ENCODE measurements at places on chromosomes 4 and X.
A peak's percentile ranks its signal among the peaks of the same experiment; 100 is the strongest.

DNA sequence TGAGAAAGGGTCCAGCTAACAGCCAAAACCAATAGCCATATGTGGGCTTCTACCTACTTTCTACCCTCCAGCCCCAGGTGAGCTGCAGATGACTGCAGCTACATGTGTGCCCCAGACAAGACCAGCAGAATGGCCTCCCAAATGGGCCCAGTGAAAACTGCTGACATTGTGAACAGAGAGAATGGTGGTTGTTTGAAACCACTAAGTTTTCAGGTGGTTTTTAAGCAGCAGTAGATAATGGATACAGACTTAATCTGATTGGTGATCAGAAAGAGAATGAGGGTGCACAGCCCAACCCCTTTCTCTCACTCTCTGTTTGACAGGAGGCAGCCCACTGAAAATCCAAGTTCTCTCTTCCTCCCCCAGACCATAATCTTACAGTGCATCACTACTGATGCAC is 42.5 kb upstream of the BBS12 start:
- no peak for DNase-seq

DNA sequence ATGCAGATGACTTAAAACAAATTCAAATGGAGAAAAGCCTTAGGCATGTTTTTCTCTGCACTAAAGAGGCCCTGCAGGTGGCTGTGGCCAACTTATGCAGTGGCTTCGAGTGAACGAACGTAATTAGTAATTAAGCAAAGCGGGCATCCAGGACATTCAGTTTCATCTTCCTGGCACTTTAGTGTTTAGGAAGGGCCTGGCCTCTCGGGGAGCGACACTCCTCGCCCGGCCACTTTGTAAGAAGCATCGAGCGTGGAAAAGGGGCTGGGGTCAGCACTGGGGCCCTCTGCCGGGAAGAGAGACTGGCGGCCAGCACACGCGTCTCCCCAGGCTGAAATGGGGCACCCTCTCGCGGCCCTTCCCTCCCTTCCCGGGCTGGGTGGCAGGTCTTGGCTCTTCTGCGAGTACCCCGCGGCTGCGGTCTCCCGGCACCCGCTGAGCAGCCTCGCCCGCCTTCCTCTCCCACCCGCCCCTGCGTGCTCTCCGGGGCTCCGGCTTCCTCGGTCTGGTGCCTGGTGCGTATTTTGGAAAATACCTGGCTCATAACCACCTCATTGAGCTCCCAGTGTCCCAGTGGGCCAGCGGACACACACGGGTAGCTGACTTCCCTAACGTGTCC is 677 bp upstream of the CYP4V2 start:
- no peak for DNase-seq

GRCh38 chr4:24211856-24212255 is 322.0 kb upstream of the PPARGC1A start:
- no peak for DNase-seq

GRCh38 chr4:47109379-47109778 is 78.0 kb downstream of the GABRB1 start:
- no peak for DNase-seq

- no peak for DNase-seq
Observed at GRCh38 chr4:108109997-108110416, 58.7 kb downstream of the LEF1 start.

GRCh38 chrX:122835886-122836285 is 348.2 kb upstream of the GRIA3 start:
- no peak for DNase-seq

- peak; percentile 48 for DNase-seq
Observed at GRCh38 chr4:74109116-74109869, 10.3 kb upstream of the CXCL2 start.

DNA sequence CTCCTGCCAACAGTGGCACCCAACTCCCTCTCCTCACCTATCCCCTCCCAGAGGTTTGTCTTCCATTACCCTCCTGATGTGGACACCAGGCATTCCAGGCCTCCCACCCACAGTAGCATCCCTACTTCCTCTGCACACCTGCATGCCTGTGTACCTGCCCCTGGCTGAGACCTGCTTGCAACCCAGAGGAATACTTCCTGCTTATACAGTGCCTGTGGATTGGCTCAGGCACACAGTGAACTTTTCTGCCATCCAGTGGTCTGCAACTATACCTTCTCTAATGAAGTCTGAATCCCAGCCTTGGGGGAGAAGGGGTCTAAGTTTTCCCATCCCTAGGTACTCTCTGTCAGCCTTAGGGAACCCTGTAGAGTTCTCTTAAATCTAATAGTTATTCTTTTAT is 169.9 kb downstream of the IQCM start:
- no peak for DNase-seq

- DNase-seq, result no peak
Observed at GRCh38 chr4:140790765-140791164, 34.6 kb upstream of the TBC1D9 start.

DNA sequence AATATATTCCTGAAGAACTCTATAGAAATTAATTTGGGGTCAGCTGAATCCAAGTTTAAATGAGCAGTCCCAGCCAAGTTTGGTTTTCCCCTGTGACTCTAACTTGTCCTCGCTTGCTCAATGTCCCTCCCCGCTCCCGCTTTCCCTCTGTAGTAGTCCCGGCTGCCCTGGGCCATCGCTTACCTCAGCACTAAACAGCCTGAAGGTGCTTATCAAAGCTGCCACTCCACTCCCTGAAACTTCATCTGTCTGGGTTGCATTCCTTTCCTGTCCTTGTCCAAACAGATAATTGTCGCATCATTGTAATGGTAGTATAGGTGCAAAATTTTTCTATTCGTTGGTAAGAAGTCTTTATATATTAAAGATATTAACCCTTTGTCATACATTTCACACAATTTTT is 12.8 kb downstream of the SLC25A43 start:
- no peak for DNase-seq

DNA sequence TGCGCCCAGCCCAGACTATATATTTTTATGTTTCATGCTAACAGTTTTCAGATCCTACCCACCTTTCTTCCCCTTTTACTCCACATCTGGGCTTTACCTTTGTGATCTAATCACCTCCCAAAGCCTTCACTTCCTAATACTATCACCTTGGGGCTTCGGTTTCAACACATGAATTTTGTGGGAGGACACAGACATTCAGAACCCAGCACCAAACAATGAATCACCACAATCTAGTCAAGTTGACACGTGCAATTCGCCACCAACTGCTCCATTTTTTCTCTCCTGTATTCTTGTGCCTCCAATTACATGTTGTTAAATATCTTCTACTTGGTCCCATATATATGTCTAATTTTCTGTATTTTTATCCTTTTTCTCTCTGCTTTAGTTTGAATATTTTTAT is 41.8 kb upstream of the STX18 start:
- no peak for DNase-seq

DNA sequence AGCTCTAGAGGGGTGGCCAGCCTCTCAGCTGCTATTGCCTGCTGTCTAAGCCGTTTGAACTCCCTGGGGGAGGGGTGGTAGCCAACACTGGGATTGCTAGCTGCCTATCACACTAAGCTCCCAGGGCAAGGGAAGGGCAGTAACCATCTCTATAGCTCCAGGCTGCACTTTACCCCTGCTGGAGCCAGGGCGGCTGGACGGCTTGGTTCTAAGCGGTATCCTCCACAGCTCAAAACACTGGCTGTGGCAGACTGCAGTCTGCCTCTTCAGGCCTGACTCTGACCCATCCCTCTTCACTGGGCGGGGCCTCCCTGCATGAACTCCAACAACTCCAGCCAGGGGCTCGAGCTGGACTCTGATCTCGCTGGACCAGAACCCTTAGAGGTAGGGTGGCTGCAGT is 55.3 kb upstream of the GNRHR start:
- DNase-seq, result peak; percentile 72

DNA sequence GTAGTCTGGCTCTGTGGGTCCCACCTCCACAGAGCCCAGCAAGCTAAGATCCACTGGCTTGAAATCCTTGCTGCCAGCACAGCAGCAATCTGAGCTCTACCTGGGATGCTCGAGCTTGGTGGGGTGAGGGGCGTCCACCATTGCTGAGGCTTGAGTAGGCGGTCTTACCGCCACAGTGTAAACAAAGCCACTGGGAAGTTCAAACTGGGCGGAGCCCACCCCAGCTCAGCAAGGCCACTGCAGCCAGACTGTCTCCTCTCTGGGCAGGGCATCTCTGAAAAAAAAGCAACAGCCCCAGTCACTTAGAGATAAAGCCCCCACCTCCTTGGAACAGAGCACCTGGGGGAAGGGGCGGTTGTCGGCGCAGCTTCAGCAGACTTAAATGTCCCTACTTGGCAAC is 243.2 kb upstream of the POF1B start:
- no peak for DNase-seq

DNA sequence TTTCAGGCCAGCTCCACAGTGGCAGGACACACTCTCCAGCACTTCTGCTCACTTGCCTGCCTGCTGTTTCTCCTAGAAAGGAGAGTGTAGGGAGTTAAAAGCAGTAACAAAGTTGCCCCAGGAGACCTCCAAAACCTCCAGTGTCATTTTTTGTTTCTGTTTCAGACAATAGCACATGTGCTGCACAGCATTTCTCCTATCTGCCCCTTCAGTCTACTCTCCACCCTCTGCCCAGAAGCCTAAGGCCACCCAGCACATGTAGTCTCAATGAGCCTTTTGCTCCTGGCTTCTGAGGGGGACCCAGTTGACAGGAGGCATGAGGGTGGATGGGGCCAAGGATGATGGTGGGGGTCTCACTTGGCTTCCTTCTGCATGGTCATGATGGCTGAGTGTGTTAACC is 329.6 kb upstream of the CLNK start:
- no peak for DNase-seq

DNA sequence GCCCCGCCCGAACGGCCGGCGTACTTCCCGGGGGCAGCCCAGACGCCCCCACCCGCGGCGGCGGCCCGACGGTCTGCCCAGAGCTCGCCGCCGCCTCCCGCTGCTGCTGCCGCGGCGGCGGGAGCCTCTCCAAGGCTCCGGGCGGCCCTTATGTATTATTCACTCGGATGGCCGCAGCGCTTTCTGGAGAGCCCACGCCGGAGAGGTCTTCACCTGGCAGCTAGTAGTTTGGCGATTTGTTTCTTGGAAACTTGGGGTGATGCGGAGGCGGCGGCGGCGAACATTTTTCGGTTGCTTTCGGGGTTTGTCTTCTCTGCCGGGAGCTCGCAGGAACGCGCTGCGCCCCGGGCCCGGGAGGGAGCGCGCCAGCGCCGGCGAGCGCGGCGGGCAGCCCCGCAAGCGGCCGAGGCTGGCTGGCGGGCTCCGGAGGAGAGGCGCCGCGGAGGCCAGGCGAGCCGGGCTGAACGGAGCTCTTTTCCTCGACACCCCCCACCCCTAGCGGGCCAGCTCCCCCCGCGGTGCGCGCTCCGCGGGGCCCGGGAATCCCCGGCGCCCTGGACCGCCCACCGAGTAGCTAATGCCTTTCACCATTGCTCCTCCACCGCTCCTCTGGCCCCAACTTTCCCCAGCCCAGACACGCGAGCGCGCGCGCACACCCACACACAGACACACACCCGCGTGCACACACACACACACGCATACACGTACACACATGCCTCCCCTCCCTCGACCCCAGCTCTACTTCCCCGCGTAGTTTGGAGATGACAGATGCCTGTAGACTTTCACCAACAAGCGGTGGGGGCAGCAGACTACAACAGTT is 113.5 kb downstream of the DHX15 start:
- peak; percentile 73 for DNase-seq

DNA sequence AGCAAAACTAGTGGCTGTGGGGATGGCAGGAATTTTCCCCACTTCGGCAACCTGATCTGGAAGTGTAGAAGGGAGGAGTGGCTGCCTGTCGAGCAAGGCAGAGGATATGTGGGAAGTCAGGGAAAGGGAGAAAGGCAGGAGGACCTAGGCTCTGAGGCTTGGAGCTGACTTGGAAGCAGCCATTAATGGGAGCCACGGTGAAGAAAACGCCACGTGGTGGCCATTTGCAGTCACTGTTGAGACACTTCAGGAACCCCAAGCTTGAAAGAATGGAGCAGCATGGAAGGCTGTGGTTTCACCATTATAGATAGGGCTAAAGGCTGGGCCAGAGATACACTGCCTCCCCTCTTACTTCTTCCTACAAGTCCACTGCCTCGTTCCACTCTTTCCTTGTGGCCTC is 41.8 kb upstream of the MAML3 start:
- no peak for DNase-seq

- no peak for DNase-seq
Observed at GRCh38 chrX:28889591-28890090, 302.4 kb downstream of the IL1RAPL1 start.

- DNase-seq, result no peak
Observed at GRCh38 chr4:149980121-149980682, 98.0 kb upstream of the DCLK2 start.

- no peak for DNase-seq
Observed at GRCh38 chr4:3355266-3355748, 62.5 kb downstream of the RGS12 start.

DNA sequence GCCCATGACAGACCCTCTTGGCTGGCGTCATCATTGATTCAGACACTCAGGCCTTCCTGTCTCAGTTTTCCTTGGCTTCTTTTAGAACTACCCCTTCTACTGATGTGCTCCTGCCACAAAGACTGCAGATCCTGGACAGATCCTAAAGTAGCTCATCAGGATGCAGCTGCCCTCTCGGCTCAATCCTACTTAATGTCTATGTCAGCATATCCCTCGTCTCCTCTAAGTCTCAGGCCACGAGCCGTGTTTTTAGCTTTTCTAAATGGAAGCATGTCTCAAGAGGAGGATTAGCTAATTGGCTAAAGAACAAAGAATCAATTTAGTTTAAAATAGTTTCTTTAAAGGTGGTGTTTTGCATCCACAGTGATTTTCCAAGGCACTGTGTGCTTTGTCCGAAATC is 447.7 kb downstream of the STIM2 start:
- no peak for DNase-seq

DNA sequence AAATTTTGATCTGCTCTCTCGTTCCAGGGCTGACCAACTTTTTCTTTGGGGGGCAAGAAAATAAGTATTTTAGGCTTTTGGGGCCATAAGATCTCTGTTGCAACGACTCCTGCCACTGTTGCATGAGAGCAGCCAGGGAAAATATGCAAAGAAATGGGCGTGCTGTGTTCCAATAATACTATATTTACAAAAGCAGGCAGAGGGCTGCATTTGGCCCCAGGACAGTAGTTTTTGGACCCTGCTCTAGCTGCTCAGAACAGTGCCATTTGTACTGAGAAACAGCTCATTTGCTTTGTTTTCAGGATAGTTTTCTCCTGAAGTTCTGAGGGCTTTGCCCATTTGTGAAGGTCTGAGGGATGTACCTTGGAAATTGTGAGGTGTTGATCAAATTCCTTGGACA is 135.1 kb upstream of the MBNL3 start:
- DNase-seq, result no peak

- DNase-seq, result no peak
Observed at GRCh38 chrX:82648062-82648461, 860.0 kb upstream of the POU3F4 start.

- peak; percentile 60 for DNase-seq
Observed at GRCh38 chr4:25949173-25949748, 35.2 kb downstream of the SMIM20 start.

- no peak for DNase-seq
Observed at GRCh38 chr4:1843852-1844251, 12.1 kb downstream of the LETM1 start.

GRCh38 chrX:103446665-103447302 is 70.4 kb downstream of the BEX3 start:
- DNase-seq, result no peak
